ENCODE measurements at places on chromosomes 2 and 18.

- no peak for DNase-seq
These were observed 153.3 kb upstream of the THSD7B start for GRCh38 chr2:136612079-136612478.

DNA sequence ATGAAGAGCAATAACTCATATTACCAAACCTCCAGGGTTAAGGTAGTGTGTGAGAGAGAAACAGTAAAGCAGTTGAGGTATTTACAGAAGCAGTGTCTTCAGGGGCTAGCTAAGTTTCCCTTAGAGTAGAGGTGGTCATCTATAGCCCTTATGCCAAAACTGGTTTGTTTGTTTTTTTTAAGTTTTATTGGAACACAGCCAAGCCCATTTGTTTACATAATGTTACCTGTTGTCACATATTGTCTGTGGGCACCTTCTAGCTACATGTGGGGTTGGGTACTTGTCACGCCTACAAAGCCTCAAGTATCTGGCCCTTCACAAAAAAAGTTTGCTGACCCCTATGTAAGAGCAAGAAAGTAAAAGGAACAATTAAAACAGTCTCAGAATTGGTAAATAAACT is 39.4 kb downstream of the ACTR2 start:
- no peak for DNase-seq

DNA sequence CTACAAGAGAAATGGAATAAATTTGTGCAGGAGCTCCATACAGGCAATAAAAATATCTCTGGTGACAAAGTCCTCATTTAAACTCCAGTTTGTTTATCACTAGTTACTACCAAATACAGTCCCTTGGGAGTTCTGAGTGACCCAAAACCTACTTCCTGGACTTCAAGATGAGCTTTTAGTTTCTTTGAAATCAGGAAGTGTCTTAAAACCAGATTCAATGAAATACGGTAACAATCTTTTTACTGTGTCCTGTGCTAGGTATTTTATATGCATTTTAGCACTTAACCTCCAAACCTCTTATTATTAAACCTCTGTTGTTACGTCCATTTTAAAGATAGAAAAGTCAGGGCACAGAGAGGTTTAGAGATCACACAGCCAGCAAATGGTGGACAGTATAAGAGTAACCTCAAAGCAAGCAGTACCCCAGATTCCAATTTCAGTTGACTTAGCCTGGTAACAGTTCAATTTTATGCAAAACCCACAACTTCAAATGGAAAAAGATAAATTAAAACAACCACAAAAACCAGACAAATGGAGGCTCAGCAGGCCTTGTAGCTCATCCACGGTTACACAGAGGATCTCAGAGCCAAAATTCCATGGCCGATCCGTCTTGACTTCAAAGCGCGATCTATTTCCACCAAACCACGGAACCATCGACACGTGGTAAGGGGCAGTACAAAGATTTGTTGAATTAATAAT is 1.3 kb upstream of the KCMF1 start:
- no peak for DNase-seq

DNA sequence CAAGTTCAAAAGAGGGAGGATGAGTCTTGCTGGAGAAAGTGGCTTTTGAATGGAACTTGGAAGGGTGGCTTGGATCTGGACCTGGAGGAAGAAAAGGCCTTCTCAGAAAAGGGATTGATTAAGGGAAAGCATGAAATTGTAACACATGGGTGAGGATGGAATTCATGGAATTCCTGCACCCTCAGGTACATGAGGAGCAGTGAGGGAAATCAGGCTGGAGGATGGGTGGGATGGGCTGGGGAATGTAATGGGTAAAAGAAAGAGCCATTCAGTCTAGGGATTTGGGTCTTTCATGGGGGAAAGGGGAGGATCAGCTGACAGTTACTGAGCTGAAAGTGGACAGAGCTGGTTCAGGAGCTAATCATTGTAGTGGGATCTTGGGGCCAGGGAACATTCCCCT is 51.2 kb upstream of the HAAO start:
- no peak for DNase-seq

GRCh38 chr2:109297566-109298490 is 168.8 kb downstream of the SH3RF3 start:
- DNase-seq = no peak

GRCh38 chr2:236307641-236308040 is 43.4 kb upstream of the ASB18 start:
- DNase-seq = no peak

- DNase-seq = no peak
These were observed 86.8 kb downstream of the MAIP1 start for GRCh38 chr2:200042102-200042735.

All from LoVo (cell line).